Caco-2 (cell line): ENCODE measurements at places on chromosomes 16 and 17. TPM values are rescaled to one million over a fixed set of nuclear protein-coding genes. Genes with fewer than 3 reads are reported as not detected.

BCL6B gene
- total RNA-seq: not detected in 2 replicates

FBXL20 gene
- 11.2 and 12.6 TPM in 2 replicates for total RNA-seq

CLEC19A gene
- not detected in 2 replicates for total RNA-seq

TP53TG3C gene
- not detected in 2 replicates for total RNA-seq

EME1 gene
- total RNA-seq: 43.5 and 48.5 TPM in 2 replicates

DNA sequence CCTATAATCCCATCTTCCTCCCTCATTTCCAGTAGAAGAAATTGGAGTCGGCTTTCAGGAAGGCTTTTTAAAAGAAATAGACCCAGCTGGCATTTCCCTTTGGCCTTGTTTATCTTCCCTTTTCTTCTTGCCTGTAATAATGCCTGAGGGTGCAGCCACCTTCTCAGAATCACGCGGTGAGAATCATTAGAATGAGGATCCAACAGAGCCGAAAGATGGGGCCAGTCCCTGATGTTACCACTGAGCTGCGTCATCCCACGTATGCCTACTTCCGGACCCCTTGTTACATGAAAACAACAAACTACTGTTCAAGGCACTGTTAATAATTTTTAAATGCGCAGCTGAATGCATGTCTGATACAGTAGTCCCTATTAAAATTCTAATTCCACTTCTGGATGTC lies 24.1 kb downstream of the SDR42E1 start:
- no peak overlapping the region for H3K4me3 ChIP-seq
- DNase-seq: no peak
- H3K27me3 ChIP-seq: no peaks in the 10 kb centered on the region; the same call in 1 of the 2 replicates

GRCh38 chr16:31477220-31478216 lies 5.4 kb upstream of the SLC5A2 start:
- DNase-seq: peak; percentile 89
- peak overlapping the region; percentile 63 for H3K27ac ChIP-seq
- H3K4me1 ChIP-seq: peaks cover 3% of the 10 kb centered on the region; the same call in 1 of the 2 replicates
- H3K4me3 ChIP-seq: peak overlapping the region; percentile 81
- H3K36me3 ChIP-seq: no peaks in the 10 kb centered on the region

GRCh38 chr17:59668816-59669215 lies 38.4 kb downstream of the PTRH2 start:
- H3K27ac ChIP-seq: no peak overlapping the region
- H3K4me1 ChIP-seq: peaks cover 8% of the 10 kb centered on the region
- DNase-seq: no peak
- H3K4me3 ChIP-seq: no peak overlapping the region
- H3K36me3 ChIP-seq: peaks cover 2% of the 10 kb centered on the region; the same call in 1 of the 2 replicates

- H3K27ac ChIP-seq: no peak overlapping the region
- DNase-seq: no peak
- no peak overlapping the region for H3K4me3 ChIP-seq
- no peaks in the 10 kb centered on the region for H3K4me1 ChIP-seq
These were observed 6.1 kb downstream of the ZP2 start for GRCh38 chr16:21205303-21205702.

DNA sequence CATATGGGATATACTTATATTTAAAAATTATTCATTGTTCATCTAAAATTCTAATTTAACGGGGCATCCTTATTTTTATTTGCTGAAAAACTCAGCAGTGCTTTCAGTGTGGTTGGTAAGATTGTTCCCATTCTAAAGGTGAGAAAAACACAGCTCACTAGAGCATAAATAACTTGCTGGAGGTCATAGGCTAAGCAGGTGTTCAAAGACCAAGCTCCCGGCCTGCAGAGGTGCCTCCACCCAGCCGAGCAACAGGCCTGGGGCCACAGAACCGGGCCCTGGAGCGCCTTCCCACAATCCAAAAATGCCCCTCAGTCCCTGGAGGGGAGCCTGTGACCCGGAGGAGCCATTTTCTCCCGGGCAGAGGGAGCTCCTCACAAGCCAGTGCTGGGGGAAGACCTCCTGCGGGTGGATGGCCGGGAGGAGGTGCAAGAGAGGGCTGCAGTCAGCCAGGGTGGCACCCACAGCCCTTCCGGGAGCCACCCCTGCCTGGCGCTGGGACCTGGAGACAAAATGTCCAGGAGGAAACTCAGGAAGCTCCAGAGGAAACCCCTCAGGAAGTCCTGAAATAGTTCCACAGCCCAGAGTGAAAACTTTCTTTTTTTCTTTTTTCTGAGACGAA lies 14.7 kb downstream of the ABR start:
- no peaks in the 10 kb centered on the region for H3K27me3 ChIP-seq
- no peak overlapping the region for H3K27ac ChIP-seq
- no peak for DNase-seq
- no peak overlapping the region for H3K4me3 ChIP-seq
- H3K4me1 ChIP-seq: no peaks in the 10 kb centered on the region

- no peak overlapping the region for H3K4me3 ChIP-seq
- H3K27me3 ChIP-seq: no peaks in the 10 kb centered on the region
- no peak overlapping the region for H3K27ac ChIP-seq
- peaks cover 6% of the 10 kb centered on the region; the same call in 1 of the 2 replicates for H3K4me1 ChIP-seq
- no peak for DNase-seq
- no peaks in the 10 kb centered on the region; the same call in 1 of the 2 replicates for H3K36me3 ChIP-seq
These were observed 53.8 kb upstream of the CACNG5 start for GRCh38 chr17:66781135-66781534.

DNA sequence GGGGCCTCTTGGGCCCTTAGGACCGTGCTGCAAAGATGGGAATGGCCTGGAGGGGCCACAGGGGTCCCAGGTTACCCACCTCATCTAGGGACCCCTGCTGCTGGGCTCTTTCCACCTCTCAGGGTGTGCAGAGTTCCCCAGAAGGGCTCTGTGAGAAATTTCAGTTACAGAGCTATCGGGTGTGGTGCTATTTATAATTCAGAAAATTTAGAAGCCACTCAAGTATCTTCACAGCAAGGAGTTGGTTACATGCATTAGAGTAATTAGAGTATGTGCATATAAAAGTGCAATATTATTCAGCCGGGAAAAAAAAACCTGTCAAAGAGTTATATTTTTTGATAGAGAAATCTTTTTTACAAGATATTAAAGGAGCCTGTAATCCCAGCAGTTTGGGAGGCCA lies 18.9 kb downstream of the C16orf90 start:
- no peaks in the 10 kb centered on the region for H3K27me3 ChIP-seq
- no peak overlapping the region for H3K4me3 ChIP-seq
- H3K36me3 ChIP-seq: no peaks in the 10 kb centered on the region
- no peak for DNase-seq
- H3K4me1 ChIP-seq: no peaks in the 10 kb centered on the region
